ENCODE measurements at places on chromosomes 12 and 14.

GRCh38 chr12:46835785-46836184 is 10.0 kb upstream of the SLC38A4 start:
- DNase-seq, result no peak

- no peak for DNase-seq
Measured at GRCh38 chr12:122602456-122602855, 75.4 kb downstream of the KNTC1 start.

- DNase-seq, result peak; percentile 7
Measured at GRCh38 chr12:122749569-122750332, 2.9 kb upstream of the DENR start.

DNA sequence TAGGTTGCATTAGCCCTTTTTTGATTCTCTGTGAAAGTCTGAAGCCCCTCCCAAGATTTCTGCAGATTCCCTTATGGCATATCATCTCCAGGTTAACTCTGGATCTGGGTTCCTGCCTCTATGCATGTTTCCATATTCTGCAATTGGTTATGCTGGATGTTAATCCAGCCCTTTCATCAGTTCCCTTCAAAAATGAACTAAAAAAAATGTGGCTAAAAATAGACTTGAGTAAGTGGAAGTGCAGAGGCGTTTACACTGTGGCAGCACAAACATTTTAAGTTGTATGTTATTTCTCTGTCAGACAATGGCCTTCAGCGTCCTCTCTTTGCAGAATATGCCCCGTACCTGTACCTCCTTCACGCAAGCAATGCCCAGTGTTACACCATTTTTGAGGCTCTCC is 11.4 kb downstream of the MGST1 start:
- DNase-seq, result no peak

- DNase-seq, result peak; percentile 3
Measured at GRCh38 chr14:75204116-75204515, 27.7 kb upstream of the TMED10 start.

DNA sequence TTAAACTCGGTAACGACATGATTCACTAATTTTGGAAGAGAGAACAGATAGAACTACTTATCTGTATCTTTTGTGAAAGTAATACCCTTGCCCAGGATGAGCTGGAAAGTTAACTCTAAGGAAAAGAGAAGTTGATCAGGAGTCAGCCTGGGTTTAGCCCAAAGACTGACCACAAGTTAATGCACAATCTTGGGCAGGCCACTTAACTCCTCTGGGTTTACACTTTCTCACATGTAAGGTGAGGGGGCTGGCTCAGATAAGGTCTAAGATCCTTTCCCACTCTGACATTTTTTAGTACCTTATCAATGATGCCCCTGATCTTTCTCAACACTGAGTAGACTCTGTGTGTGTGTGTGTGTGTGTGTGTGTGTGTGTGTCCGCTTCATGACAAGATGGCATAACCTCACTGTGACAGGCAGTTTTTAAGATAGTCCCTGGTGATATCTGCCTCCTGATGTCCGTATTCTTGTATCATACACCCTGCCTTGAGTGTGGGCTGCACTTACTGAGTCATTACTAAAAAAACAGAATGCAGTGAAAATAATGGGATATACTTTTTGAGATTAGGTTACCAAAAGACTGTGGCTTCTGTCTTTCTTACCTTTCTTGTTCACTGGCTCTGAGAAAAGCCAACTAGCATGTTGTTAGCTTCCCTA is 56.2 kb upstream of the CCDC198 start:
- no peak for DNase-seq

GRCh38 chr12:4434706-4435425 is 10.7 kb downstream of the FGF6 start:
- DNase-seq, result no peak

DNA sequence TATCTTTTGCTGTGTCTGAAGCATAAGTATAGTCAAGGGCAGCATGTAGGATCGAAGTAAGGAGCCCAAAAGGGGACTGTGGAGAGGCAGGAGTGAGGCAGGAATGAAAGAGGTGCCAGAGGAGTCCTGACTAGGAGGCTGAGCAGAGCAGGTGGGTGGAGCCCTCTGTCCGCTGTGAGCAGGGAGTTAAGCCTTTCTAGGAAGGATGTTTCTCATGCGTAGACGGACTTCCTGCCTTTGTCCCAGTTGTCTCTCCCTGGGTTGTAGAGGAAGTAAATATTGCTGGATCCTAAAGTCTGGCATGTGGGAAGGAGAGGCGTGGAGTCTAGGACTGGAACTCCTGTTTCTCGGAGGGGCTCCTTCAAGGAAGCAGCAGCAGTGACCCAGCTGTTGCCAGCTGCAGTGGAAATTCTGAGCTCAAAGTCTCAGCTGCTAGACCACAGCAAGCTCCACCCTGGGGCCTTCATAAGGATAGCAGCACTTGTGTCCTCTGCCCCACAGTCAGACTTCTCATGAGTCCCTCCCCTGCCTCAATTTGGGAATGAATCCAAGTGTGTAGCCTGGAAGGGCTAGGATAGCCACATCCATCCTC is 44.0 kb downstream of the RBMS2 start:
- DNase-seq, result peak; percentile 91

GRCh38 chr14:70188659-70189455 is at the start of gene SLC8A3:
Gene SLC8A3 (minus strand): TSS chr14:70188951. CDS start chr14:70168422, 20,529 bp downstream.
- peak; percentile 82 for DNase-seq

GRCh38 chr14:74599321-74599761 is 12.7 kb downstream of the LTBP2 start:
- no peak for DNase-seq

GRCh38 chr12:125148316-125148715 is 83.1 kb downstream of the AACS start:
- DNase-seq, result no peak

DNA sequence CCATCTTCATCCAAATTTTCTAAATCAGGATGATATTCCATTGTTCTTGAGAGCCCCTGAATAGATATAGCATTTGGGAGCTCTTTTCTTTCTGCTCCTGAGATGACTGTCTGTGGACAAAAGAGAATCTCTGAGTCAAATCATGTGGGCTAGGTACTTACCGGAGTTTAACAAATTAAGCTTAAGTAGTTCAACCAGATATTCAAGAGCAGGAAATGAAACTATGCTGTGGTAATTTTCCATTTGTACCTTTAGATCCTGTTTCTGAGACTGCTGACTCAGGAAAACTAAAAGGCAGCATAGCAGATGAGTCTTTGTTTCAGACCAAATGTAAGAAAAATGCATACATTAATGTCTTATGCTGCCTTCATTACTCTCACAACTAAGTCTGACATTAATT is at the start of gene CLEC7A:
CLEC7A (minus strand) TSS at position 158 of the 400 bp plus-strand sequence; CDS start at position 41, 117 bp downstream.
- no peak for DNase-seq

- no peak for DNase-seq
Measured at GRCh38 chr12:52181746-52182145, 10.1 kb downstream of the KRT80 start.

GRCh38 chr12:48286665-48287064 is 64.1 kb downstream of the ZNF641 start:
- DNase-seq, result no peak

DNA sequence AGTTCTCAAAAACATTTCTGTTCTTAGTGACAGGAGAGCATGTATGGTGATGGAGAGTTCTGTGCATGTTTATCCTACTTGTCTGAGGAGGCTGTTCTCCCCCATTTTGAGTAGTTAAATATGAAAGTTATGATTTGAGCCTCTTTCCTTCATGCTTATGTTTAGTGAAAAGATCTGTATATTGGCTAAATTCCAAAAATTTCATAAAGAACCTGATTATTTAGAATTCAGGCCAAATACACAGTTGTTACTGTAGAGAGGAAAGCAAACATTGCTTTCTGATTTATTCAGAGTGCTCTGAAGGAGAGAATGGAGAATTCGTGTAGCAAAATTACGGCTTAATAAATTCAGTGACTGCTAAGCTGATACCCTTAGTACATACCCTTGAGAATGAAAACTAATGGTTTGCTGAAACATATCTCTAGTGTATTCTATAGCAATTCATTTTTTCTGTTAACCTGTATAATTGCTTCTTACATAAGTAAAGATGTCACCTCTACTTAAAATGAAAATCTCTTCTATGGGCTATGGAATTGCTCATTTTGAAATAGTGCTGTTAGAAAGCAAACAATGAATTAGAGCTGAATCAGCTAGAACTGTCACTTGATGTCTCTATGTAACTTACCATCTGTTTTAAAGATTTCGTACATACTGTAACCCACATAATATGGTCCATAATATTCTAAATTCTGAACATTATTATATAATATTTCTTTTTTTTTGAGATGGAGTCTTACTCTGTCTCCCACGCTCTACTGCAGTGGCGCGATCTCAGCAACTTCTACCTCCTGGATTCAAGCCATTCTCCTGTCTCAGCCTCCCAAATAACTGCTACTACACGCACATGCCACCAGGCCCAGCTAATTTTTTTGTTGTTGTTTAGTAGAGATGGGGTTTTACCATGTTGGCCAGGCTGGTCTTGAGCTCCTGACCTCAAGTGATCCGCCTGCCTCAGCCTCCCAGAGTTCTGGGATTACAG is 417.0 kb upstream of the RGS6 start:
- no peak for DNase-seq

DNA sequence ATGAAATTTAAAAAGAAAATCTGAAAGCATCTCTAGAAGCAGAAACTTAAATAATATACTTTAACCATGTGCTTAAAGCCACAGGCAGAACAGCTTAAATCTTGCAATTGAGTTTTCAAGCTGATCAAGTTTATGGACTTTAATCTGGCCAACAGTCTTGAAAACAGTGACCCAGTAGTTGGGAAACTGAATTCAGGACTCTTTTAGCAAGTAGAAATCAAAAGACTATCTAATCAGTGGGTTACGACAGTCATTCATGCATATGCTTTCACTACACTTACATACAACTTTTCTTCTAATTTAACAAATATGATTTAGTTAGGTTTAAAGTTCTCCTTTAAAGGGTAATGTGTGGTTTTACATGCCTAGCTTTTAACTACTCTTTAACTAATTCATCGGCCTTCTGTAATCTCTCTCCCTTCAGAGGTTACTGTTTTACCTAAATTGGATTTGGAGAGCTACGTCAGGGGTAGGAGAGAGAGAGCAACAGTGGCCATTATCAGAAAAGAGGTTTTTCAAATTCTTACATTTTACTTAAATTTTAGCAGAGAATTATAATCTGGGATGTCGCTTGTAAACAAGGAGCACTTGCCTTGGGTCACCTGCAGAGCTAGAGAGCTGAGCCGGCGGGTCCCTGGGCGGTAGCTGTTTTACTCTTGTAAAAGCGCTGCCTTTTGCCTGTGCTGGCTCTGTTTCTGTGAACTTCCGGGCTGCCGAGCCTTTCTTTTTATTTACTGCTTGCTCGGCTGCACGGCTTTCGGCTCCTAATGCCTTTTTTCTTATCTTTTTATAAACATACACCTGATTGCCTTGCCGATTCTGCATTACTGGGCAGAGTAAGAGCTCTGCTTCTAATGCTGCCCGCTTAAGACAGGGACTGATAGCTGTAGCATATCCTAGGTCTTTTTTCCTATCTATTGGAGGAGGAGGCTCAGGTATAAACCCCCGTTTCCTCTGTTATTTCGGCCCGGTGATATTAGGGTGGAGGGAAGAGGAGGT is 17.4 kb upstream of the LYZ start:
- DNase-seq, result no peak

DNA sequence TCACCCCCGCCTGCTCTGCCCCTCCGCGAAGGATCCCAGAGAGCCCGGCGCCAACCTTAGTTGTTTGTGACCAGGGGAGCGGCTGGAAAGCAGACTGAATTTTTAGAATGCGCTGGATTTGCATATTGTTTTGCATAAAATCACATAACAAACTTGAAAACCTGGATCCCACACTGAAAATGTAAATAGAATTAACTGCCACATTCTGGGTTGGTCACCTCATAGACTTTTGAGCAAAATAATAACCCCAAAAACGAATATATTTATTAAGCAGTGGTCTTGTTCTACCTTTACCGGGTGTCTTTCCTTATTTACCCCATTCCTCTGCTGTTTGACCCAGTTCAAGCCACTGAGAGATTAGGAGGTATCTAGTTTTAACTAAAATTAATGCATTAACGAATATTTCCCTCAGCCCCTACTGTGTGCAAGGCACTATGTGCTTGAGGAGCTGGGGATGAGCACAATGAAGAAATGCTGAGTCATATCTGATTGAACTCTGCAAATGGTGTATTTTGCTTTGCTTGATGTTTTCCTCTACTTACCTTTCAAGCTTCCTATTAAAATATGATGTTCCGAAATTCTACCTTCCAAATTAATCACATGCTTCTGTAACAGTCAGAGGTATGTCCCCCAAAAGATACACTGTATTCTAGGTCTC is 438 bp upstream of the EGLN3 start:
- DNase-seq, result no peak

- DNase-seq, result no peak
Measured at GRCh38 chr14:43548368-43548767, 958.7 kb downstream of the FSCB start.

- no peak for DNase-seq
Measured at GRCh38 chr14:53900499-53900898, 56.1 kb downstream of the BMP4 start.

DNA sequence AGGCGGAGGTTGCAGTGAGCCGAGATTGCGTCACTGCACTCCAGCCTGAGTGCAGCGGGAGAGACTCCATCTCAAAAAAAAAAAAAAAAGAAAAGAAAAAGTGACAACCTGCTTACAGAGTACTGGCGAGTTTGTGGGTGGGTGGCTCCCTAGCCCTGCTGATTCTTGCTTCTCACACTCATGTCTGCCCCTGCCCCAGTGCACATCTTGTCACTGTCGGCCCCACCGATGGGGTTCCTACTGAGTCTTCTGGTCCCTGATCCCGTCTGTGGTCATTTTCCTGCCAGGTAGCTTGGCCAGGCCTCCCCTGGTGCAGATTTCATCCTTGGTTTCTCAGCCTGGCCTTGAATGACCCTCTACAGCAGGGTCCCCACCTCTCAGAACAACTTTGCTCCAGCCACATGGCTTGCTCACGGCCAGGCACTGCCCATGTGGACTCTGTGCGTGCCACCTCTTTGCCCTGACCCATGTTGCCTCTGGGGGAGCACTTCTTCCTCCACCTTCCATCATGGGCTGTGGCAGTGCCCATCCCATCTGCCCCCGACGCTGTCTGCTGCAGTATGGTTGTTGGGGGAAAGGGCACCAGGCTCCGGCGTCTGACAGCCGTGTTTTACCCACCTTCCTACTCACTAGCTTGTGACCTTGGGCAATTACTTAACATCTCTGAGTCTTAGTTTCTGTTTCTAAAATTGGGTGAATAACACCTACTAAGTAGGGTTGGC is 2.1 kb upstream of the PTPN6 start:
- peak; percentile 66 for DNase-seq

DNA sequence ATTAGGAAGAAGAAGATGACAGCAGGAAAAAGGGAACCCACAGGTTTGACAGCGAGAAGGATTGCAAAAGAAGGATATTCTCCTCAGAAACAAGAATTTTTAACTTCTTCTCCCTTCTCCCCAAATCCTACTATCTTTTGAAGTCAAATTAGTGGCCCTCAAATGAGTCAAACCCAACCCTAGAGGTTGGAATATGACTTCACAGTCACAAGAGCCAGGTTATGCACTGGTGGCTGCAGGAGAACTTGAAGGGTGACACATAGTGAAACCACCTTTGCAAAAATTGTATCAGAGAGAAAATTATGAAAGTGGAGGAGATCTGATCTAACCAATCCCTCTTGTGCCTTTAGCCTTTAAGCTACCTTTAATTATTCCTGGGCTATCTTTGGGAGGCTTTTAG is 386.2 kb upstream of the CCDC196 start:
- no peak for DNase-seq

All from posterior vena cava (tissue), 2 donors.